ENCODE measurements at places on chromosomes 2 and 18. TPM values are rescaled to one million over a fixed set of nuclear protein-coding genes. Genes with fewer than 3 reads are reported as not detected.

Gene ZBTB14
- 15.3 TPM for total RNA-seq

Gene TUBB8B
- 0.73 TPM for total RNA-seq

Gene GALNT14
- 1.8 TPM for total RNA-seq

Gene LRP1B
- 0.57 TPM for total RNA-seq

Gene CYP26B1
- 4.0 TPM for total RNA-seq

Gene RAB17
- 9.5 TPM for total RNA-seq

Gene TMEM247
- total RNA-seq, result not detected

Gene DSG3
- not detected for total RNA-seq

Gene CCDC141
- 1.7 TPM for total RNA-seq

GRCh38 chr2:119415630-119416029, 16.0 kb upstream of the TMEM37 start:
- no peaks in the 10 kb centered on the region for H3K4me1 ChIP-seq
- H3K4me3 ChIP-seq, result no peak overlapping the region
- no peak overlapping the region for H3K27ac ChIP-seq
- H3K27me3 ChIP-seq, result no peaks in the 10 kb centered on the region
- DNase-seq, result no peak

DNA sequence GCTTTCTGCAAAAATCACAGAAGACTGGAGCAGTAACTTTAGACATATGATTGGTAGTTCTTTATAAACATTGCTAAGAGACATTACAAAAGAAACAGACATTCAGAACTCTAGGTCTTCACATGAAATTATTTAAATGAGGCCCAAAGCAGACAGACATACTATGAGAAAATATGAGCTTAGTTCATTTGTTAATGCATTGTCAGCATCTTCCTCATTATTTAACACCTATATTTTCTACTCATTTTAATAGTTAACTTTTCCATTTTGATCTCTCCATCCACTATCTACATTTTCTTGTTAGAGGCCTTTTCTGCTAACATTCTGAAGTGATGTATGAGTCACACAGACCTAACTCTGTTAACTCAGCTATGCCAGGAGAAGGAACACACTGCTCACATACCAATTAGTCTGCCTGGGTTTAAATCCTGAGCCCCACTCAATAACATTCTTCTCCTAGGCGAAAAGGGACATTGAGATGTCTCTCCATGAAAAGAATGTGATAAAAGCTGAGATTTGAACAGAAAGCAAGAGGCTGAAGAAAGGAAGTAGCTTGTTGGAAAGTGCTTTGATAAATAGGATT, 400.3 kb upstream of the PKDCC start:
- DNase-seq, result no peak
- H3K4me1 ChIP-seq, result no peaks in the 10 kb centered on the region
- no peak overlapping the region for H3K4me3 ChIP-seq
- H3K36me3 ChIP-seq, result no peaks in the 10 kb centered on the region

- DNase-seq, result no peak
- no peaks in the 10 kb centered on the region for H3K4me1 ChIP-seq
- H3K27ac ChIP-seq, result no peak overlapping the region
- H3K36me3 ChIP-seq, result no peaks in the 10 kb centered on the region
Measured at GRCh38 chr2:147549054-147549453, 295.8 kb upstream of the ACVR2A start.

- H3K4me3 ChIP-seq, result no peak overlapping the region
- no peak overlapping the region for H3K27ac ChIP-seq
- peaks cover 2% of the 10 kb centered on the region for H3K4me1 ChIP-seq
Measured at GRCh38 chr2:240794178-240794721, 25.8 kb downstream of the KIF1A start.

DNA sequence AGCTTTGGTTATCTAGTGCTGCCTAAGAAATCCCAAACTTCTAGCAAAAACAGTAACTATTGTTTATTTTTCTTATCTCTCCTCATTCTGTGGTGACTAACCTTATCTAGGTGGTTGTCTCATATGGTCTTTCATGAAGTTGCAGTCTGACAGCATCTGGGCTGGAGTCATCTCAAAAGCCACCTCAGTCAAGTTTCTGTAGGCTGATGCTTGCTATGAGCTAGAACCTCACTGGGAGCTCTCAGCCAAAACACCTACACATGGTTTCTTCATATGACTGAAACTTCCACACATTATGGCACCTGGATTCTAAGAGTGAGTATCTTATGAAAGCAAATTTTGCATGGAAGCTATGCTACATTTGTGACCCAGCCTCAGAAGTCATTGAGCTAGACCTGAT, 596.4 kb upstream of the VRK2 start:
- H3K4me1 ChIP-seq, result no peaks in the 10 kb centered on the region
- no peak for DNase-seq
- H3K27me3 ChIP-seq, result no peaks in the 10 kb centered on the region

DNA sequence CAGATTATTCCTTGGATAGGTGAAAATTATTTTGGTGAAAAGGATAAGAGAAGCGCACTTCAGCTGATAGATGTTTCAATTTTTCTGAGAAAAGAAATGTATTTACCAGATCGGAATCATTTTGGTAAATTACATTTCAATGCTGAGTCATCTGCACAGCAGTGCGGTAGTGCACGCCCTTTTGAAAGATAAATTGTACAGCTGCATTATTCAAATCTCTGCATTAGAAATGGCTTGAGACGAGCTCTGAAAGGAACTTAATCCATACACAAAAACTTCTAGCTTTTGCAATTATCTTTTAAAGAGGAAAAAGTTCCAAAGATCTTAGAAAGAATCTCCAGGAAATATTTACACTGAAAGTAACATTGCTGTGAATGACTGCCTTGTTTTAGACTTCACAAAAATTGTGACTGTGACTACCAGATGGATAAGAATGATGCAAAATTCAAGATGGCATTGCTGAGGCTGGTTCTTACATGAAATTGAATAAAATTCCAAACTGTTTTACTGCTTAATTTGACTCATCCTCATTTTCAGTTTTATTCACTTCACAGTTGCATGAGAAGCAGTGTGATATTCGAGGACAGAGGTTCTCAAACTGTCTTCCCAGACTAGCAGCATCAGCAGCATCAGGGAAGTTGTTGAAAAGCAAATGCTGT, 161.7 kb downstream of the RND3 start:
- no peaks in the 10 kb centered on the region for H3K4me1 ChIP-seq
- no peaks in the 10 kb centered on the region for H3K36me3 ChIP-seq
- no peaks in the 10 kb centered on the region for H3K27me3 ChIP-seq
- no peak for DNase-seq
- no peak overlapping the region for H3K27ac ChIP-seq

DNA sequence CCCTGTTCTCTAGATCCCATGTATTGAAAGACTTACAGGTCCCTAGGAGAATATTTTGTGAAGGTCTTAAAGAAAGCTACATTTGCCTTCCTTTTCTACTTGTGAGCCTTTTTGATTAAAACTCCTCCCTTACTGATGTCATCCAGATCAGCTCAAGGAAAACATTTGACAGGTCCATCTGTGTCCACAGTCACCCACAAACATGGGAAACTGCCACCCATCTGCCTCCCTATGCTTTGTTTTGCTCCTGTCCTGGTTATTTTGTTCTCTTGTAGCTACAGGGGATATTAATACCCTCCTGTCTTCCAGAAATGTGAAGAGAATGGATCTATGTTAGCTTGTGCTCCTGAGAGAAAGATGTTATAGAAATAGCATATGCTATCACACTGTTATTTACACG, 203.6 kb upstream of the GALNT5 start:
- DNase-seq, result no peak
- H3K4me3 ChIP-seq, result no peak overlapping the region
- H3K27ac ChIP-seq, result no peak overlapping the region
- H3K4me1 ChIP-seq, result no peaks in the 10 kb centered on the region
